ENCODE measurements at places on chromosomes 3 and 15.

DNA sequence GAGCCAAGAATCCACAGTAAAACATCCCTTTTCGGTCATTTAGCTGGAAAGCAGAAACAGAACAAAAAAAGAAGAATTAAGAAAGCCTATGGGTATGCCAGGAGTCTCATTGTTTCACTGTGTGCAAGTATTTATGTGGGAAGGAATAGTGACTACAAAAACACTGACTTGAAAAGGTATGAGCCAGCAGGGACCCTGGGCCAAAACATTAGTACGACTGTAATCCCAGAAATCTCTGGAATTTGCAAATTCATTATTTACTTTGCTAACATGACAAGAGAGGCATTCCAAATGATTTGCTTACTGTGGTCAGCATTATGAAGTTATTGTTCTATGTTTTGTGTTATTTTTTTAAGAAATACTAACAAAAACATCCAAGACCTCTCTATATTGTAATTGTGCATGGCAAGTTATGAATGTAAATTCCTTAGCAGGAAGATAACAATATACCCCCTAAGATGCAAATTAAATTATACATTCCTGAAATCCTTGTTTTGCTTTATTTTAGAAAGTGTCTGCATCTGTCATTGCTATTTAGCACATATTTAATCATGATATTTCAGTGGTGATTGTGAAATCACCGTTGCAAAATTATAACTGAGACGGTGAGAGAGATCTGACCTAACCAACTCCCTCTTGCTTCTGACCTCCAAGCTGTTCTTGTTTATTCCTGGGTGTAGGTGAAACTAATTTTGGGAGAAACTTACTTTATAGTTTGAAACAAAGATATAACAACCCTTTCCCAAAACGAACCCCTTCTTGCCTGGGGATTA lies 299.2 kb downstream of the ZPLD1 start:
- no peak for DNase-seq

DNA sequence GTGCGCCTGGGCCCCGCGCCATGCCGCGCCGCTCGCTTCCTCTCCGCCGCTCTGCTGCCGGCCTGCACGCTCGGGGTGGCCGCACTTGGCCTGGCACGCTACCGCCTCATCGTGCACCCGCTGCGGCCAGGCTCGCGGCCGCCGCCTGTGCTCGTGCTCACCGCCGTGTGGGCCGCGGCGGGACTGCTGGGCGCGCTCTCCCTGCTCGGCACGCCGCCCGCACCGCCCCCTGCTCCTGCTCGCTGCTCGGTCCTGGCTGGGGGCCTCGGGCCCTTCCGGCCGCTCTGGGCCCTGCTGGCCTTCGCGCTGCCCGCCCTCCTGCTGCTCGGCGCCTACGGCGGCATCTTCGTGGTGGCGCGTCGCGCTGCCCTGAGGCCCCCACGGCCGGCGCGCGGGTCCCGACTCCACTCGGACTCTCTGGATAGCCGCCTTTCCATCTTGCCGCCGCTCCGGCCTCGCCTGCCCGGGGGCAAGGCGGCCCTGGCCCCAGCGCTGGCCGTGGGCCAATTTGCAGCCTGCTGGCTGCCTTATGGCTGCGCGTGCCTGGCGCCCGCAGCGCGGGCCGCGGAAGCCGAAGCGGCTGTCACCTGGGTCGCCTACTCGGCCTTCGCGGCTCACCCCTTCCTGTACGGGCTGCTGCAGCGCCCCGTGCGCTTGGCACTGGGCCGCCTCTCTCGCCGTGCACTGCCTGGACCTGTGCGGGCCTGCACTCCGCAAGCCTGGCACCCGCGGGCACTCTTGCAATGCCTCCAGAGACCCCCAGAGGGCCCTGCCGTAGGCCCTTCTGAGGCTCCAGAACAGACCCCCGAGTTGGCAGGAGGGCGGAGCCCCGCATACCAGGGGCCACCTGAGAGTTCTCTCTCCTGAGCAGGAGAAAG lies 951 bp downstream of the GPR62 start:
- DNase-seq = no peak

GRCh38 chr15:78761891-78762385 lies 49.3 kb downstream of the ADAMTS7 start:
- DNase-seq = no peak

- no peak for DNase-seq
Observed at GRCh38 chr15:54840621-54841398, 355.9 kb downstream of the RSL24D1 start.

DNA sequence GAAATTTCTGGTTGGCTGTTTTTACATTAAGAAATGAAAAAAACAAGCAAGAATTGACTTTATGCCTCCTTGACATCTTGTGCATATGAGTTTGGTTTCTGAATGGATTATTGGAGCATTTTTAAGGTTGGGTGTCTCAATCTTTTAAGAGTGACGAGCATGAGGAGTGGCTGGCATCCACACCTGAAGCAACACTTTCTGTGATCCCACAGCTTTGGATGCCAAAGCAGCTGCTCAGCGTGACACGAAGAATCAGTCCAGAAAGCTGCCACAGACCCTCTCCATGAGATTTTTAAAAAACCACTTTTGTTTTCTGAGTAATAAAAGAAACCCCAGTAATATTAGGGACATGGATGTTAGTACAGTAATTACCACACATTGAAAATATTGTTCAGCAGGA lies 154.5 kb downstream of the KLF13 start:
- no peak for DNase-seq

GRCh38 chr3:109977897-109978296 lies 640.6 kb upstream of the DPPA4 start:
- DNase-seq = no peak

DNA sequence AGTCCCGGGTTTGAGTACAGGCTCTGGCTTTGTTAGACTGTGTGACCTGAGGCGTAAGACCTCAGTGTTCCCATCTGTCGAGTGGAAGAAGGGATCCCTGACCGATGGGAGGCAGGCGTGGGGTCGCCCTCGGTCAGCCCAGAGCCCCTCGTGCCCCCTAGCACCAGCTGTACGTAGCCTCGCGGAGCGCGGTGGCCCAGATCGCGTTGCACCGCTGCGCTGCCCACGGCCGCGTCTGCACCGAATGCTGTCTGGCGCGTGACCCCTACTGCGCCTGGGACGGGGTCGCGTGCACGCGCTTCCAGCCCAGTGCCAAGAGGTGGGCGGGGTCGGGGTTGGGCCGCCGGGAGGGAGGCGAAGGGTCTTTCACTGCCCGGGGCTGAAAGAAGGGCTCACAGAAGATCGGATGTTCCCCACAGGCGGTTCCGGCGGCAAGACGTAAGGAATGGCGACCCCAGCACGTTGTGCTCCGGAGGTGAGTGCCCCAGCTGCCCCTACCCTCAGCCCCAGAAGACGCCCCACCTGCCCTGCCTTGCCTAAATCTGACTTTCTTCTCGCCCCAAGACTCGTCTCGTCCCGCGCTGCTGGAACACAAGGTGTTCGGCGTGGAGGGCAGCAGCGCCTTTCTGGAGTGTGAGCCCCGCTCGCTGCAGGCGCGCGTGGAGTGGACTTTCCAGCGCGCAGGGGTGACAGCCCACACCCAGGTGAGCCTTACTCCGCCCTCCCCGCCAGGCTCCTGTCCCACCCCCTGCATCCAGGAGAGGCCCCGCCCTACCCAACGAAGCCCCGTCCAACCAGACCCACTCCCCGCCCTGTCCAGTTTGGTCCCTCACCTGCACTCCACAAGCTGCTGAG lies 3.5 kb upstream of the LSMEM2 start:
- DNase-seq = no peak

DNA sequence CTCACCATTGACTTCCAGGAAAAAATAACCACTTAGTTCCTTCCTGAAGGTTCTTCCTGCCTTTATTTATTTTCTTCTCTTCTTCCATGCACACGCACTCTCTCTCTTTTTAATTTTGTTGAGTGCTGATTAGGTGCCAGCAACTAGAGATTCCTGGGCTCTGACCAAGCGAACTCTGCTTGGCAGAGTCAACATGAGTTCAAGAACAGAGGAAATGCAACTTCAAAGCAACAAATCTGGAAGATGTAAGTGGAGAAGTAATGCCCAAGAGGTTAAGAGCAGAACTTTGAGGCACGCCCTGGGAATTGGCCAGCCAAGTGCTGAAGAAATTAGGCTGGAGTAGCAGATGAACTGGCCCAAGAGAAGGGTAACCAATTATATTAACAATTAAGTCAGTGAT lies 8.5 kb downstream of the ERC2 start:
- DNase-seq = no peak

DNA sequence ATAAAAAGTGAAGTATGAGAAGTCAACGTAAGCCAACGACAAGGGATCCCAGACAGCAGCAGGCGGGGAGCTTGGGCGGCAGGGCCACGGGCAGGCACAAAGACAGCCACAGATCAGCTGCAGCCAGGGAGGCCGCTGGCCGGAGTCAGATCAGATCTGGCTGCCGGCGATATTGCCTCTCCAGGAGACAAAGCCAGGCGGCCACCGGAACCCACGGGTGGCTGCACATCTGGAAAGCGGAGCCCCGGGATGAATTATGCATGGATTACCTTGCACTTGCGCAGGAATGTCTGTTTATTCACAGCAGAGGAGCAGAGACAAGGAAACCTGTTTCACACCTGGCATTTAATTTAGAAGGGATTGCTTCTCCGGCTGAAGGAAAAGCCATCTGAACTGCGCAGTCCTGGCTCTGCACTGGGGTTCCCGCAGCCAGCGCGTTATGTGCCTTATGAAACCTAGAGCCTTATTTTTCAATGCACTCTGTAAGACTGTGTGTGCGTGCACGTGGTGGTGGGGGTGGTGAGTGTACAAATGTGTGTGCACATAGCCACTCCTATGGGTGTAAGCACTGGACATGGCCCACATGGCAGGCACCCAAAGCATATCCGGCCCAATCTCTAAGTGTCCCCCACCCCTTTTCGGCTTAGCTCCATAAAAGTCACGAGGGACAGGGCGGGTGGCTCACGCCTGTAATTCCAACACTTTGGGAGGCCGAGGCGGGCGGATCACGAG lies 427.8 kb upstream of the MCTP2 start:
- DNase-seq = no peak

GRCh38 chr3:158820521-158820920 lies 18.7 kb downstream of the MFSD1 start:
- DNase-seq = no peak

- no peak for DNase-seq
Observed at GRCh38 chr15:55873024-55873720, 120.2 kb downstream of the NEDD4 start.

DNA sequence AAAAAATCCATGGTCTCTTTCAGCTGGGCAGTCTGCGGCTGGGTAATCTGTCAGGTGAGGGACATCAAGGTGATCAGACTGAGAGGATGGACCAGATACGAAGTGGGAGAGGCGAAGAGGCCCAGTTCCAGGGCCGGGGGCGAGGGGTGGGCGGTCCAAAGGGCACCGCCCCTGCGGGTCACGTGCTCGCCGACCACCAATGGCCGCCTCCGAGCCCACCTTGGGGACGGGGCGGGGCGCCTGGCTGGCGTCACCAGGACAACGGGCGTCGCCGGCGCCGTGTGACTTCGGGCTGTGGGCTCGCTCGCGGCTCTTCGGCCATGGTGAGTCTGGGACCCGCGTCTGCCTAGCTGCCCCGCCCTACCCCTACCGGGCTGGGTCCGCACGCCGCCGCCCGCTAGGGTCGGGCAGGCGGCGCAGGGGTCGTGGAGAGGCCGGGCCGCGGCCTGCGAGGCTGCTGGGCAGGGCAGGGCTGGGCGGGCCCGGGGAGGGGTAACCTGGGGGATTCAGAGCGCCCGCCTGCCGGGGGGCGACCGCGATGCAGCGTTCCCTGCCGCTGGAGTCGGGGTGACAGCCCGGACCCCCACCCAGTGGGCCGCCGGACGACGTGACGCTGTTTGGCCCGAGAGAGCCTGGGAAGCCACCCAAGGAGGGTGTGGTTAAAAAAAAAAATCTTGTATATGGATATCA lies at the start of gene FBXL2:
TSS of gene FBXL2 (plus strand) at position 250 of the 690 bp plus-strand sequence. CDS start at position 321, 71 bp downstream.
- no peak for DNase-seq

GRCh38 chr3:24683633-24684384 lies 189.2 kb upstream of the THRB start:
- DNase-seq = no peak

DNA sequence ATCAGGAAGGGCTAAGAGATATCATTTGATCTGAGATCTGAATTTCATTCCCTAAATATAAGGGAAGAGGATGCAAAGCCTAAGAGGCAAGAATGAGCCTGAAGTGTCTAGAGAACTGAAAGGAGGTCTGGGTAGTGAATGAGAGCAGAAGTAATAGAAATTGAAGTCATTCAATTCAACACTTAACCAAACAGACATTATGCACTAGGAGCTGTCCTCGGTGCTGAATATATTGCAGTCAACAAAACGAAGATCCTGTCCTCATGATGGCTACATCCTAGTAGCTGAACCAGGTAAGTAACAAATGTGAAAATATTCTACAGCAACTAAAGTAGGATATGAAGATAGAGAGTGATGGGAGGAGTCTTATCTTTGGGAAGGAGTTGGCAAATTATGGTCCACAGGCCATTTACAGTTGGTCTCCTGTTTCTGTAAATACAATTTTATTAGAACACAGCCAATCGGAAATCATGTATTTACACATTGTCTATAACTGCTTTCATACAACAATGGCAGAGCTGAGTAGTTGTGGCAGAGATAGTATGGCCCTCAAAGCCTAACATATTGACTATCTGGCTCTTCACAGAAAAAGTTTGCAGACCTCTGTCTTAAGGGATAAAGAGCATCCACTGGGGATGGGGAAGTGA lies 192.9 kb upstream of the CADPS start:
- DNase-seq = no peak

DNA sequence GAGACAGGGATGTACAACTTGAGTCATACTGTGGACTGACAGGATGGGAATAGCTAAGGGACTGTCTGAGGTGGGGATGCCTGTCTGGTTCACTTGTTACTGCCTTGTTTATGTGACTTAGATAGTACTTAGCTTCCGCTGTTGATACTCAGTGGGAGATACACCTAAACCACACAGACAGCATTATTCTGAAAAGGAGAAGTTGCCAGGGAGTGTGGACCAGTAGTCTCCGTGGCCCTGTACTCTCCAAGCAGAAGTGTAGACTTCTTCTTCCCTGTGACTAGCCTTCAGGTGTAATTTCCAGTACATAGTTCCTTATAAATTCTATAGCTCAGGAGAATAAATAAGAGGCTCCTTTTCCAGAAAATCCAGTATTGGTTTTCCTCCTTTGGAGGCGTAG lies 5.1 kb downstream of the HIGD2B start:
- DNase-seq = no peak

DNA sequence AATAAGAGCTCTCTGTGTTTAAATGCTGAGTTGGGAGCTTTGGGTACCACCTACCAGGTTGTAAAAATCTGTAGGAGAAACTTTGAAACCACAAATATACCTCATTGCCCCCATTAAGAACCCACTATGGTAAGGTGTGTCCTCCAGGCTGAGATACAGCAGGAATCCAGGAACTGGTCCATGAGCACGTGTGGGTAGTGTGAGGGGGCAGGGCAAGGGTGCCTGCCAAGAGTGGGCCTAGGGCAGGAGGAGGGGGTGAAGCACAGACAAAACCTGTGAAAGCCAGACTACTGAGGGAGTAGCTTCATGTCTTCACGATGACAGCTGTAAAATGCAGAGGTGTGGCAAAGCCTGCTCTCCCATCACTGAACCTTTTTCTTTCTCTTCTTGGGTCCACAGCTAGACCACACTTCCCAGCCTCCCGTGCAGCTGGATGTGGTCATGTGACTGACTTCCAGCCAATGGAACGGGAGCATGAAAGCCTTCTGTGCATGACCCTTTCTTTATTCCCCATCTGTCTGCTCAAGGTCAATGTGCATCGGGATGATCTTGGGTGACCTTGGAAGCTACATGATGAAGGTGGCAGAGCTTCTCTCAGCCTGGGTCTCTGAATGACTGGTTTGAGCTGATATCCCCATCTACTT lies 51.1 kb upstream of the POMGNT2 start:
- DNase-seq = no peak

GRCh38 chr3:177596816-177597271 lies 399.6 kb upstream of the TBL1XR1 start:
- DNase-seq = no peak

GRCh38 chr3:195159117-195159813 lies 111.7 kb downstream of the XXYLT1 start:
- DNase-seq = no peak

All from stimulated activated CD4-positive, alpha-beta T cell treated with anti-CD3 and anti-CD28 coated beads, TNF-alpha, amount 100 ng/mL, for 1 hour (primary cell).